ENCODE measurements at places on chromosomes 16 and 17.

GRCh38 chr17:29617125-29617480 lies 5.6 kb downstream of the CORO6 start:
- peak; percentile 93 for DNase-seq

DNA sequence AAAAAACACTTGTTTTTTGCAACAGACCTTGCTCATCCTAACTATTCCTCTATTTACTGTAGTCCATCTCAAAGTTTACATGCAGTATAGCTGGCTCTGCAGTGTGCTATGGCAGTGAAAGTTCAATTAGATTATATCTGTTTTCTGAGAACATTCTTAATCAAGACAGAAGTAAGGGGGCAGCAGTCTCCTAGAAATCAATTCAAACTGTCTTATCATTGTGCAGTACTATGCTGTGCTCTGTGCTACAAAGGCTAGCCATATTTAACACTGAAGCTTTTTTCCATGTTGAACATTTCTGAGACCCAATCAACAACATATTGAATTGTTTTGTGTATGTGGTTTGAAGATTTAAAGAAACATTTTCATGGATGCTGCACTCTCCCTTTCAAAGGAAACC lies 11.4 kb downstream of the NETO2 start:
- DNase-seq: no peak

DNA sequence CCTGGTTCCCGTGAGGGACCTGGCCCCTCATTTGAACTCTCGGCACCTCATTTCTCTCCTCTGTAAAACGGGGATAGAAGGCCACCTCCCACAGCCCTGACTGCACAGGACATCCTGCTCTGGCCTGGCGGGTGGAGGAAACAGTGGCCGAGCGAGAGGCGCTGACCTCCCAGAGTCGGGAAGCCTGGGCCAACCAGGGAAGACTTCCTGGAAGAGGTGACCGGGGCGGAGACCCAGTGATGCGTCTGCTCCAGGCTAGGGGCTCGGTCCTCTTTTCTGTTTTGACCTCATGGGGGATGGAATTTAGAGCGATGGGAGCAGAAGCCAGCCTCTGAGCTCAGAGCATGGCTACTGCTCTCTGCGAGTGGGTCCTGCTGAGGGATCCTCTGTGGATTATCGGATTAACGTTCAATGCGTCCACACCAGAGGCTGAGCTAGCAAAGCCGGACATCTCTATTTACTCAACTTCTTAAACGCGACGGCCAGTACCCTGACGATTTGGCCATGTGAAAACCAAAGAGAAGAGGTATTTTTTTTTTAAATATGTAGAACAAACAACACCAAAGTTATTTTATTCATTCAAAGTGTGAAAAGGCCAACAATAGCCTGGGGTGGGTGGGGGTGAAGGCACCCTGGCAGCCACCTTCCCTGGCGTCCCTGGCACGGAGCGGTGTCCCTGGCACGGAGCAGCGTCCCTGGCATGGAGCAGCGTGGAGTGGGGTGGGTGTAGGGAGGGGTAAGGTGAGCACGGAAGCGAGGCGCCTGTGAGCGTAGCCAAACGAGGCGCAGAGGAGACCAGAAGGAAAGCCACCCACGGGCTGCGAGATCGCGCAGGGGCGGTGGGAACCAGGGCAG lies 9.2 kb upstream of the MSLN start:
- no peak for DNase-seq

DNA sequence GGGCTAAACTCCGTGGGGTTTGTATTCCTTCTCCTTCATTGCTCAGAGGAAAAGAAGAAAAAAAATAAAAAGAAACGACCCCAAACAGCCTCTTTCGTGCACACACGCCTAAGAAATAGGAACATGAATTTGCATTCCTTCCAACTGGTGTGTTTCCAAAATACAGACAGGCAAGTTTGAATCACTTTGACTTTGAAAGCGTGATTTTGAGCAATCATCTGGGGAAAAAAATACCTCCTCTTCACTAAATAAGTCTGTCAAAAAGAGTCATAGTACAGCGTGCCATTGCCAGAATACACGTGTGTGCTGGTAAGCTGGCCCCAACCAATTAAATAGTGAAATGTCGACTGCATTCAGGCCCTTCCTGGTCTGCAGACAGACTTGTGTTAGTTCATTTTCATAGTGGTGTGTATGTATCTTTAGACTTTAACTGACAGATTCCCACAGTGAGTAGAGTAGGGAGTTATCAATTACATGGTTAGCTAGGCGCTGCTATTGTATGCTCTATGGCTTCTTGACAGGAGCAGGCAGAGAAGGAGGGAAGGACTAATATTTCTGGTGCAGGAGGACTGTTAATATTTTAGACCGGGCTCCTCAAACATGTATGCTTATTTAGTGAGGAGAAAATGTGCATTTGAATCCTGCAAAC lies 618.3 kb downstream of the MAF start:
- DNase-seq: no peak

DNA sequence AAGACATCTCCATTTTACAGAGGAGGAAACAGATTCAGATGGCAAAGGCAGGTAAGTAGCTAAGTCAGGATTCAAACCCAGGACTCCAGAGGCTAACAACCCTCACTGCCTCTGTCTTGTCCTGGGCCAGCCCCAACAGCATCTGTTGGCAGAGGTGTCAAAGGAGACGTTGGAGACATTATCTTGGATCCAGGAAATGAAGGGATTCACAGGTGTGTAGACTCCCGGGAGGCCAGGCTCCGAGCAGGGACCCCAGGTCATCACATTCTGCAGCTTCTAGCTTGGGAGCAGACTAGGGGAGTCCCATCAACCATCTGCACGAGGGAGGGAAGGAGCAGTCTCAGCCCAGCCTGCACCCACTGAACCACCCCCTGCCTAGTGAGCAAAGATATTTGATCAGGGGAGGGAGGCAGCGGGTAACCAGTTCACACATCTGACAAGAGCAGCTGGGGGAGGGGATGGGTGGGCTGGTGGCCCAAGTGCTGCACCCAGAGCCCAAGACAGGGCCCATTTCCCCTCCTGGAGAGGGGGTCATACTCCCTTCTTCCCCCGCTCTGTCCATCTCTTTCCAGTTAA lies 1.0 kb upstream of the B9D1 start:
- DNase-seq: no peak

- DNase-seq: no peak
Measured at GRCh38 chr16:19281246-19281645, 4.3 kb upstream of the CLEC19A start.

GRCh38 chr17:2828397-2829038 lies 32.3 kb downstream of the RAP1GAP2 start:
- peak; percentile 59 for DNase-seq

- DNase-seq: no peak
Measured at GRCh38 chr17:55120651-55121050, 144.1 kb upstream of the HLF start.

GRCh38 chr17:50072130-50072529 lies 16.2 kb downstream of the ITGA3 start:
- no peak for DNase-seq

DNA sequence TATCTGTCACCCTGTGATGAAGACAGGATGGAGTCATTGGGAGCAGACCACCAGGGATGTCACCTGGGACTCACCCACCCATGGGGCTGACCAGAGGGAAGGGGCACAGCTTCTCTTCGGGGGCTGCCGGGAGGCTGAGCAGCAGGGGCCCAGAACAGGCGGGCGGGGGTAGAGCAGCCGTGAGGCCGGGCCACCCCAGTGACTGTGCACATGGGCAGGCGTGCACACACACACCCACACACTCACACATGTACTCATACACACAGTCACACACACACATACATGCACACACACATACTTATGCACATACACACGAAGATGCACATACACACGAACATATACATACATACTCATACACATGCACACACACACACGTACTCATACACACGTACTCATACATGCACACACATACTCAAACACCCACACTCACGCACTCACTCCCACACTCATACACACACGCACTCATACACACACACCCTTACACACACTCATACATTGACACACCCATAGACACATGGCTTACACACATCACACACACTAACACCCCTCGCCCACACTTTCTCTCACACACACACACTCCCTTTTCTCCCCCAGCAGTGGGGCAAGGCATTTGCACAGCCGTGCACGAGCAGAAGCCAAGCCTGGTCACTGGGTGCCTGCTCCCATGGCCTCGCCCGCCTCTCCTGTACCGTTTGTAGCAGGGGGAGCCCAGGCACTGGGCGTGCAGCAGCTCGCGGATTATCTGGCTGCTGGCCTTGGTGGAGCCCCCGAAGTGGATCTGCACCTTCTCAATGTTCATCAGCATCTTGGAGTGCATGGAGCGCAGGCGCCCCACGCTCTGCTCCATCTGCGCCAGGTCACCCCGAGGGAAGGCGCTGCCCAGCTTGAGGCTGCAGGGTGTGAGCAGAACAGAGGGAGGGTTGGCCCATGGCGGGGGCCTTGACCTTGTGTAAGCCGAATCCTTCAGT lies 12.4 kb downstream of the UBALD2 start:
- DNase-seq: no peak

DNA sequence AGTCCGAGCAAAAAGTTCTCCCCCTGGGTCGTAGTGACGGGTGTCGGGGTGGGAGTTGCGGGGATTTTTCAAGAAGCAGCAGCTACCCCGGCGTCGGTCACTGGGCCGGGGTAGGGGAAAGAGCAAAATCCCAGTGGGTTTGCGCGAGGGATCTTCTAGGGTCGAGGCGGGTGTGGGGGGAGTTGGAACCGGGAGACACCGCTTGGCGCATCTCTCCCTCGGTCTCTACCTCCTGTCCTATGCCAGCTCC lies 2.3 kb upstream of the UBTF start:
- DNase-seq: no peak

- DNase-seq: no peak
Measured at GRCh38 chr16:1512774-1513173, 19.6 kb downstream of the TELO2 start.

DNA sequence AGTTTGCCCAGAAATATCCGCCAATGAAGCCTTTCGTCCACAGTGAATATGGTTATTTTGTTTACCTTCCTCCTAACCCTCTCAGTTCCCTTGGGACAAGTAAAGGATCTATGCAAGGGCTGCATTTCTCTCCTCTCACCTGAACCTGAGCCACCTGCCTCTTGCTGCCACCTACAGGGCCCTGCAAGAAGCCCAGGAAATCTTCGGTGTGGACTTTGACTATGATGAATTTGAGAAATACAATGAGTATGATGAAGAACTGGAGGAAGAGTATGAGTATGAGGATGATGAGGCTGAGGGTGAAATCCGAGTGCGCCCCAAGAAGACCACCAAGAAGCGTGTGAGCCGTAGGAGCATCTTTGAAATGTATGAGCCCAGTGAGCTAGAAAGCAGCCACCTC lies 14.0 kb downstream of the SUPT6H start:
- no peak for DNase-seq

GRCh38 chr16:51971184-51971583 lies 575.8 kb downstream of the TOX3 start:
- no peak for DNase-seq

DNA sequence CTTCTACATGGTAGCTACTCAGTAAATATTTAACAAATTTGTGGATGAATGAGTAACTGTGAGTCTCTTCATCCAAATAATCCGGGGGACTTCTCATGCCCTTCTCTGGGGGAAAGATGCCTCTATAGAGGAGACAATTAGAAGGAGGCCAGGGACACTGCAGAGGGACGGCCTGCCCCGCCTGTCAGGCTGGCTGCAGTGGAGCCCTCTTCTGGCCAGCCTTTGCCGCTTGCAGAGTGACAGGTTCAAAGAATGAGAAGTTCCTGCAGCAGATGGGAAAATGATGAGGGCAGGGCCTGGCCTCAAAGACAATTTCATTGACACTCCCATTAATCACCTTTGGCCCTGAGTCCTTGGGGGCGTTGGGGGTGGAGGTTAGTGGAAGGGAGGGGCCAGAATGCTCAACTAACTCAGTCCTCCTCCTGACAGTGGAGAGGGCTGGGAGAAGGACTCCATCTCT lies 339.0 kb downstream of the MAF start:
- DNase-seq: peak; percentile 42

All from stimulated activated CD4-positive, alpha-beta T cell treated with anti-CD3 and anti-CD28 coated beads, Interleukin-15, amount 100 ng/mL, for 48 hours (primary cell).